ENCODE measurements at places on chromosomes 4 and X.
A peak's percentile ranks its signal among the peaks of the same experiment; 100 is the strongest.

DNA sequence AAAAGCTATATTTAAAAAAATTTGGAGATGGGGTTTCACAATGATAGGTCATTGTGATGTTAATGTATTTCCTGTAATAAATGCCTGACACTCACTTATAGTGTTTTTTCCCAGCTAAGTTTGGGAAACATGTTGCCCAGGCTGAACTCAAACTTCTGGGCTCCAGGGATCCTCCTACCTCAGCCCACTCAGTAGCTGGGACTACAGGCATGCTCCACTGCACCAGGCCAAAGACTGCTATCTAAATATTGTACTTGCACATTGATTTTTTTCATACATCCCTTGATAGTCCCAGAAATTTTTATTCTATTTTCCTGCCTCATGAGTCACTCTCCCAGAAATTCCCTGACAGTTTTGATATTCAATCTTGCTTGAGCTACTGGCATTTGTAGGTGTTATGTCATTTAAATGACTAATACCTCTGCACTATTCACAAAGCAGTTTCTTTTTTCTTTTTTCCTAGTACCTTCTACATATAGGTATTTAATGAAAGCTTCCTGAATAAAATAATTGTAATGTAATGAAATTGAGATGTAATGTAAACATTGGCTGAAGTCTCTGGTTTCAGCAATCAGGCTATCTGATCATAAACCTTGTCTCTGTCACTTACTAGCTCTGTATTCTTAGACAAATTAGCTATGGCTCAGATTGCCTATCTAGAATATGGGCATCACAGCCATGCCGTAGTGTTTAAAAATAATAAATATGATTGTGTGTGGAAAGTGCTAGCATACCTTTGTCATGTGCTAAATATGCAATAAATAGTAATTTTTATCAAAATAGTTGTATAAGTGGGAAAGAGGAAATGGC, 1973.0 kb upstream of the AGA start:
- no peak for DNase-seq

DNA sequence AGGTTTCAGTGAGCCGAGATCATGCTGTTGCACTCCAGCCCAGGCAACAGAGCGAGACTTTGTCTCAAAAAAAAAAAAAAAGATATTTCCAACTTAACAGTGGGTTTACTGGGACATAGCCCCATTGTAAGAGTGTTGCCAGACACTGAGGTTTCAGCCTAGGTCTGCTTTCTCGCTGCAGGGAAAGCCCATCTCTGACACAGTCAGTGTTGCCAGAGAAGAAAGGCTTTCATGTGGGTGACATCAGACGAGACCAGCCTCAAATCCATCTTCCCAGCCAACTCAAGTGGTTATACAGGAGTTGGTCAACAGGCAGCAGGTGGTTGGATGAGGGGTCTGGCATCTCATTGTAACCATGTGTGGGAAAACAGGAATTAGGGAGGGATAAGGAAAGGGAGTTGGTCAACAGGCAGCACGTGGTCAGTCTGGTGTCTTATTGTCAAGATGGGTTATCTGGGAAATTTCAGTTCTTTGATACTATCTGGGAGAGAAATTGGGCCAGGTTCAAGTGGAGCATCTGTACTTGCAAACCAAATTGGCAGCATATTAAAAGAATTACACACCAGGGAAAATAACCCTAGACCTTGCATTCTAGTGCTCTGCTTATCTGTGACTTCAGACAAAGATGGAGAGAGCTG, 41.1 kb downstream of the NELFA start:
- peak; percentile 14 for DNase-seq

GRCh38 chr4:142940425-142941330, 94.6 kb upstream of the INPP4B start:
- DNase-seq, result no peak

DNA sequence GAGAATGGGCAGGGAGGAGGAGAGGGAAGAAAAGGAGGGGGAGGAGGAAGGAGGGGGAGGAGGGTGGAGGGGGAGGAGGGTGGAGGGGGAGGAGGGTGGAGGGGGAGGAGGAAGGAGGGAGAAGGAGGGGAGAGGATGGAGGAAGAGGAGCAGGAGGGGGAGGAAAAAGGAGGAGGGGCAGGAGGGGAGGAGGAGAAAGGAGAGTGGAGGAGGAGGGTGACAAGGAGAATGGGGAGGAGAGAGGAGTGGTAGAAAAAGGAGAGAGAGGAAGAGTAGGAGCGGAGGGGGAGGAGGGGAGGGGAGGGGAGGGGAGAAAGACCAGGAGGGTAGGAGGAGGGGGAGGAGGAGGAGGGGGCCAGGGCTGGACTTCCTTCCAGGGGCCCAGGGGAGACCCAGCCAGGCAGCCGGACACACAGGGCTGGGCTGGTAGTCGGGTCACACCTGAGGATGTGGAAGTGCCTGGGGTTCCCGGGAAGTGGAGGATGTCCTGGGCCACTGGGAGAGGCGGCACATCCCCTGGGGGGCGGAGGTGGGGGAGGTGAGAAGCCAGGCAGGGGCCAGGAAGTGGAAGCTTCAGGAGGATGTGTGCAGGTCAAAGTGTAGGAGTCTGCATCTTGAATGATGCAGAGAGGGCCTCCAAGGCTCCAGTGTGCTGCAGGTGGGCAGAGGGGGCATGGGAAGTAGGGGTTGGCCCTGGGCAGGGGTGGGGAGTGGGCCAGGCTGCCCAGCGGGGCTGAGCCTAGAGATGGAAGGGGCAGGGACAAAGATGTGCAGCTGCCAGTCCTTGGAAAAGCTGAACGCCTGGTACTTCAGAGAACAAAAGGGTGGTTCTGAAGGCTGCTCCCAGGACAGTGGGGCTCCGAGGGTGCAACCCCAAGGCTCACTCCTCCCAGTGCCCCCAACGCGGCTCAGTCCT, 18.8 kb downstream of the IL3RA start:
- DNase-seq, result peak; percentile 11

GRCh38 chr4:124640022-124640730, 72.4 kb downstream of the ANKRD50 start:
- DNase-seq, result no peak

DNA sequence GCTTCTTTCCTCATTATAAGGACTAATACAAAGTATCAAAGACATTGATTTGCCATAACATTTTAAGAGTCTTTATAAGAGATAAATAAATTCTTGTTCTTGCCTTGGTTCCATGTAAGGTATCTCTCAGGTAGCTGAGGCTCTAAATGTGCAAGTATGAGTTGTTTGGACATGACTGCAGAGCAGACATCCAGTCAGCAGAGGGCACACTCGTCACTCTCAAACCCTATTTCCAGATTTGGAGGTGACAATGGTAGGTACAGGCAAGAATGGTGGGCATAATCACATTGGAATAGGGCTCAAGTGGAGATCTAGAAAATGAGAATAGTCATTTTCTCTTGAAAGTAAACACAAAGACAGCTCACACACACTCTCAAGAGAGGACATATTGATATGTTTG, 133.3 kb upstream of the ZIC3 start:
- DNase-seq, result peak; percentile 41

DNA sequence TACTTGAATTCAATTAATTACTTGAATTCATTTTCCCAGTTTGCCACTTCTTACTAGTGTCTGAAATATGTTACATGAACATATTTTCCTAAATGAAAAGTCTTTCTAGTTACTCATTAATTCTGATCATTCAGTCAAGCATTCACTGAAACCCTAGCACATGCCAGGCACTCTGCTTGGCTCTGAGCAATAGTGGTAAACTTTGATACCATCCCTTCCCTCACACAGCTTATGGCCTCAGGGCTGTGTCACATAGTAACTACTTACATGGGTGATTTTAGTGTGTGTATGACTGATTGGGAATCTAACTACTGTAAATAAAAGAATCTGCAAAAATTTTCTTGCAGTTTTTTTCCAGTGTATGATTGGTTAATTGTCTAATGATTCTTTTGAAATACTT, 32.7 kb downstream of the METAP1 start:
- DNase-seq, result no peak

- DNase-seq, result no peak
Measured at GRCh38 chrX:290476-291166, 9.4 kb downstream of the PLCXD1 start.

DNA sequence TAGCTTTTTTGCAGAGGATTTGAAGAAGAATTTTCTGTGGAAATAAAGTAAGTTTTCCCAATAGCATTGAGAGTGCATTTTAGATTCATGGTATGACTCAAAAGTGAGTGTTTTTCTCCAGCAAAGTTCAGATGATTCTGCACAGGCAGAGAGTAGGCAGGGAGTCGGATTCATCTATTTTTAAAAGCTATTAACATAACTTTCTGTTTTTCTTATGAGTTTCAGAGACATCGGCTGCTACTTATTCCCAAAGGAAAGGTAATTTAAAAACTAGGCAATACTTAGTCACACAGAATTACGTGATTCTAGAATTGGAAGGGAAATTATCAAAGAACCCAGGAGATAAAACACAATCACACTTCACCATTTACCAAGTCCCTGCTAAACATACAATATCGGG, 4.4 kb downstream of the CCDC110 start:
- no peak for DNase-seq

GRCh38 chrX:142428916-142429315, 223.8 kb upstream of the MAGEC2 start:
- DNase-seq, result no peak

DNA sequence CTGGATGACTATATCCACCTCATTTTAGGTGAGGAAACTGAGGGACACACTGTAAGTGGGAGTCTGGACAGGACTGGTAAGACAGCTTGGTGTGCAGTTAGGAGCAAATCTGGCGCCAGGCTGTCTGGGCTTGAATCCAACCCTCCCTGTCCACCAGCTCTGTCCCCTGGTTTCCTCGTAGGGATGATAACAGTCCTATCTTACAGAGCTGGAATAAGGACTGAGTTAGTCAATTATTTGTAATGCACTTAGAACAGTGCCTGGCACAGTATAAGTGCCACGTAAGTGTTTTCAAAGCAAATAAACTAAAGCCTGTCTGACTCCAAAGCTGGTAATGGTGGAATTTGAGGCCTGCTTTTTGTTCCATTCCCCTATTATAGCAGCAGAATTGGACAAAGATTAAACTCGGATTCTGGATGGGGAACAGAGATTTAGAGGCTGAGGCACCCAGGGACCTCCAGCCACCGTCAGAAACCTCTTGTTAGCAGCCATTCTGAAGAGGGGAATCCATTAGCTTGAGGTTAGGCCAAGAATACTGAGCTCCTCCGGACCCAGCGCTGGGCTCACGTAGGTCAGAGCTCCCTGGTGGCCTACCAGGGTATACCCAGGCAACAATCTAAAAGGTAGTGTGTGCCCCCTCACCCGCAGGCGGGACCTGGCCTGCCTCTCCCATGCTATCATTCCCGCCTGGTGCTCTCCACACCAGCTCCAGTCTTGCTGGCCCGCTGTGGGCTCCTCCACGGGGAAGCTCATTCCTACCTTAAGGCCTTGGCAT, 102.1 kb downstream of the UCHL1 start:
- DNase-seq, result no peak

GRCh38 chrX:152817078-152817764, 13.3 kb downstream of the CETN2 start:
- DNase-seq, result no peak

DNA sequence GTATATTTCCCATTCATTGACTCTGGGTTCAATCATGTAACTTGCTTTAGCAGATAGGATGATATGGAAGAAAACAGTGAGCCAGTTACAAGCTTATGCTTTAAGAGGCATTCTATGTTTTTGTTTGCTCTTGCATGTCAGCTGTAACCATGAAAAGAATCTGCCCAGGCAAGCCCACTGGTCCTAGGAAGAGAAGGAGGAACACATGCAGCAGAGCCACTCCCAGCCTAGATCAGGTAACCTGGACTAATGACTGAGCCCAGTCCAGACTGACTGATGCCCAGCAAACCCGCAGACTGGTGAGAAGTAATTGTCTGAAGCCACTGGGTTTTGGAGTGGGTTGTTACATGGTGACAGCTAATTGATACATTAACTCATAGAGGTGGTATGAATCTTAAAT, 167.9 kb downstream of the COL4A6 start:
- no peak for DNase-seq

DNA sequence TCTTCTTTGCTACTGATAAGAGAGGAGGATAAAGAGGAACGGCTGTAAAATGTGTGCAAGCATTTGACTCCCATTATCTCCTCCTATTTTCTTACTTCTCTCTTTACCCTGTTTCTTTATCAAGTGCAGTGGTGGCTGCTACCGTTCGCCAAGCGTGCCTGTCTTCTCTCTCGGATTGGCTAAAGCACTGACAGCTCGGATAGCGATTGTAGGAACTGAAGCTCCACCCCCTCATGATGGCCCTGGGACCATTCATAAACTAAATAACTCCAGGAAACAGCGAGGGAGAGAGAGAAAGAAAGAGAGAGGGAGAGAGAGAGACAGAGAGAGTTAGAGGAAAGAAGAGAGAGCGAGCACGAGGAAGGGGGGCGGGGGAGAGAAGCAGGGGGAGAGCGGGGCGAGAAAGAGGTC, 305 bp upstream of the MAB21L2 start:
- no peak for DNase-seq

GRCh38 chr4:75015627-75016026, 82.7 kb downstream of the PARM1 start:
- DNase-seq, result no peak

GRCh38 chr4:31362756-31363155, 642.6 kb downstream of the PCDH7 start:
- no peak for DNase-seq

DNA sequence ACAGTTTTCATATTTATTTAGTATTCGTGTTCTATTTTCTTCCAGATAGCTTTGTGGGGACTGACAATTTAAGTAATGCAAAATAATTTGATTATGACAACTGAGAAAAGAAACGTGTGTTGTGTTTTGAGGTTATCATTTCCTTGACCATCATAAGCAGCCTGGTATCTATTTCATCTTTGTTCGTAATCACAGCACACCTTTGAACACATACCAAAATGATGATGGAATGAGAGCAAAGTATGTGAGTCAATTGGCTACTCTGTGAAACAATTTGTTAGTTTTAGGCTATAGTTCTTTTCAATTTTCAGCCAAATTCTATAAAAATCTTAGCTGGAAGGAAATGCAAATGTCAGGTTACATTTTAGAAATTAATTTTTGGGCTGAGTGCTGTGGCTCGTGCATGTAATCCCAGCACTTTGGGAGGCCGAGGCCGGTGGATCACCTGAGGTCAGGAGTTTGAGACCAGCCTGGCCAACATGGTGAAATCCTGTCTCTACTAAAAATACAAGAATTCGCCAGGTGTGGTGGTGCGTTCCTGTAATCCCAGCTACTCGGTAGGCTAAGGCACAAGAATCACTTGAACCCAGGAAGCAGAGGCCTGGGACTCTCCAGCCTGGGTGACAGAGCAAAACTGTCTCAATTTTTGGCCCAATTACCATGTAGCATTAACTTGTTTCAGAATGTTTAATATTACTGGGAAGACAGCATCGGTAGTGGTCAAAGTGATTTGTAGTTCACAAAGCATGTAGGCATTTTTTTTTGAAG, 1.1 kb upstream of the DUSP21 start:
- no peak for DNase-seq
